ENCODE measurements at places on chromosomes 7 and 10.

DNA sequence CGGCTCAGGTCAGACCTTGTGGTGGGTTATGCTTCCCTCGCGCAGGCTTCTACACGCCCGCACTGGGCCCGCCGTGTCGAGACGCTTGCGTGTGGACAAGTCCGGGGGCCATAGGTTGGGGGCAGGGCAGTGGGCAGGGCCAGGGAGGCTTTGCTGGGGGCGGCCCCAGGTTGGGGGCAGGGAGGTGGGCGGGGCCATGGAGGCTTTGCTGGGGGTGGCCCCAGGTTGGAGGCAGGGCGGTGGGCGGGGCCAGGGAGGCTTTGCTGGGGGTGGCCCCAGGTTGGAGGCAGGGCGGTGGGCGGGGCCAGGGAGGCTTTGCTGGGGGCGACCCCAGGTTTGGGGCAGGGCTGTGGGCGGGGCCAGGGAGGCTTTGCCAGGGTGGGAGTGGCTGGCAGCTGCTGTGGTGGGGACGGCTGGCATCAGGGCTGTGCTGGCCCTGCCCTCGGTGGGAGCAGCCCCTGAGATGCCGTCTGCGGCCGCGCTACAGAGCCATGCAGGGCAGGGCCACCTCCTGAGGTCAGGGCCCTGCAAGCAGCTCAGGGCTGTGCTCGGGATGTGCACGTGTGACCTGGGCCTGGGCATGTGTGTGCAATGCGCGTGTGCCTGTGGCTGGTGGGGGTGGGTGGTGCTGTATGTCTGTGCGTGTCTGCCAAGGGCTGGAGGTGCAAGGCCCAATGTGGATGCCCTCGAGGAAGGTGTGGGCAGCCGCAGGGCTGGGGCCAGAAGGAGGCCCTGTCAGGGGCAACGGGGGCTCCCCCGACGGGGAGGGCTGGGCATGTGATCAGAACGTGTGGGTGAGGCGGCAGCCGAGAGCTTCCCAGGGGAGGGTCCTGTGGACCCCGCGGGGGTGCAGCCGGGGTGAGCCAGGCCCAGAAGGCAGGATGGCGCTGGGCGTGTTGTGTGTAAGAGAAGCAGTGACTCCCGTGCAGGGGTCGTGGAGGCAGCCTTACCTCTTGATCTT, 72.5 kb upstream of the NKX6-2 start:
- no peak for DNase-seq

GRCh38 chr10:52100011-52100547, 214.0 kb upstream of the DKK1 start:
- DNase-seq = no peak

GRCh38 chr7:44151956-44152355, 10.8 kb upstream of the MYL7 start:
- DNase-seq = no peak

DNA sequence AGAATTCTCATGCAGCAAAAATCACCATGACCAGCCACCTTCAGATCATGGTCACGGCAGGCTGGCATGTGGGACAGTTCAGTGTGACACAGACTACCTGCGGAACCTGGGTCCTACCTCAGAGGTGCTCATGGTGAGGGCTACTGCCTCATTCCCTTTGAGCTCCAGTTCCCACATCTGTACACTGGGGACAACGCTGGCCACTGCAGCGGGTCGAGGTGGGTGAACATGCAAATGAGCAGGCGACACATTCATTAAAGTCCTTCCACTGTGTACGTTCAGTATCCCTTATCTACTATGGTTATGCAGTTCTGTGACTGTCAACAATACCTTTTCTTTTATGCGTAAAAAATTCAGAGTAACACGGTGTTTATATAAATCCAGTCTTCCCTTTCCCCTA, 218.7 kb upstream of the AOAH start:
- no peak for DNase-seq

DNA sequence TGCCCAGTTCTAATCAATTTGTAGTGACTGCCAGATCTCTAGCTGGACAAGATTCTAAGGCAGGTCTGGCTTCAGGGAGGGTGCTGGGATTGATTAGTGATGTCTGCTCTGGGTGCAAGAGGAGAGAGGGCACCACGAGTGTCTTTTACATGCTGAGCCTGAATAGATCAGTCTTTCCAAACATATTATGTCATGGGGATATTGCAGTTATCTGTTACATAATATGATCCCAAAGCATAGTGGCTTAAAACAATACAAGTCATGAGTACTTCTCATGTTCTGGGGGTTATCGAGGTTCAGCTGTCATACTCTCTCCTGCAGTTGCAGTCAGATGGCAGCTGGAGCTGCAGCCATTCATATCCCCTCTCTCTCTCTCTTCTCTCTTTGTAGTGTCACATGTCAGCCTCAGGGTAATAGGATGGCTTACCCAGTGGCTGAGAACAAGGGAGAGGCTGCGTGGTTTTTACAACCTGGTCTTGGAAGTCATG, 26.0 kb downstream of the SLC29A3 start:
- no peak for DNase-seq

DNA sequence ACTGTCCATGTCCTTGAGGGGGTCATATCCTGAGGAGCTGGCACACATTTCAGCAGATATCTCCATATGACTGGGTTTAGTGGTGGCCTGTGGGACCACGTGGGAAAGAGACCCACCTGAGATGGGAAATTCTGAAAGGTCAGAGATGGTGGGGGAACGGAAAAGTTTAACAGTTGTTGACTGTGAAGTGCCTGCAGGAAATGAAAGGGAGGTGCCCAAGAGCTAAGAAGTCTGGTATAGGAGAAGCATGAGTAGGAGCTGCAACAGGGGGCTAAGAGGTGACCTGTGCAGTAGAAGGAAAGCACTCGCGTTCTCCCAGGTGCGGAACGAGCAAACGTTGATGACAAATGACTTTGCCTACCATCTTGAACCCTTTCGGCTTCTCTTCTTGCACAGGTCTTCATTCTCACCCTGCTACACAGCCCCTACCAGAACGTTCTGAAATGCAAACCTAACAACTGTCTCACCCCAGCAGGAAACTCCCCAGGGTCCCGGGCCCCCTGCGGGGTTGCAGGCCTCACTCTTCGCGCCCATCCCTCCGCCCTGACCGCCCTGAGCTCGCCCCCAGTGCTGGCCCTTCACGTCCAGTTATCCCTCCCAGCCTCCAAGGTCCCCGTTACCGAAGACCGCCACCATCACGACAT, 9.8 kb upstream of the FXYD4 start:
- no peak for DNase-seq

DNA sequence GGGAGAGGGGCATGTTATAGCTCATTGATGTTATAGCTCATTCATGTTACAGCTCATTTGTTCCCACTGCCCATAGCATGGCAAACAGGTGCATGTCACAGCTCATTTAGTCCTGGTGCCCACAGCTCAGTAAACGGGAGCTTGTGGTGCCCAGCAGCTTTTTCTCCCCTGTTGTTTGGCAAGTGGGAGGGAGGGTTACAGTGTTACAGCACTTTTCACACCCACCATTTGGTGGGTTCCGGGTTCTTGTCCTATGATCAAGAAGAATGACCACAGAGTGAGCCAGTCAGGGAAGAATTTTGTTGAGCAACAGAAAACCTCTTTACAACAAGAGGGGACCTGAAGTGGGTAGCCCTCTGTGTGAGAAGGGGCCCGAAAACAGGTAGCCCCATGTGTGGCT, 162.8 kb upstream of the CSTF2T start:
- DNase-seq = no peak

GRCh38 chr10:131677671-131678070, 223.1 kb upstream of the PPP2R2D start:
- no peak for DNase-seq

DNA sequence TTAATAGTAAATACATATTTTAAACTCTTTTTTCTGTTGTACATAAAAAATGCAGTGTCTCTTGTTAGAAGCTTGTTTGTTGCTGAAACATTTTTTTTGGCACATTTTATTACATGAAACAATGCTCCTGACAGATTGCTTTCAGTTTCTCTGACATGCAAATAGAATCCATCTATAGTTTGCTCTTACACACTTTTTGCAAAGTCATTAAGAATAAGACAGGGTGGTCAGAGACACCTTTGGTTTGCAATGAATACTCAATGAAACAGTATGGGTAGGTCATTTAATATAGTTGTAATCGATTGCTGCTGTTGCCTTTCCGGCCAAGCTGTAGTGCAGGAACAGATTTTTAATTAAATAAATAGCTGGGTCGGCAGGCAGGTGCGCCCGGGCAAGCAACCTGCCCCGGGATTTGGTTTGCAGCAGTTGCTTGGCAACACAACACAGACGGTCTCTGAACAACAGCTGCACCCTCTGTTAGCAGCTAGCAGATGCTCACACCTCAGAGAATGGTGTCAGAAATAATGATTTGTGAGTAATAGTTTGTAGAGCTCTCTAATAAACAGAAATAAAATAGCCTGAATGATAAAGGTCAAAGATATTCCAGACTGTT, 115.7 kb upstream of the CACNA2D1 start:
- no peak for DNase-seq

DNA sequence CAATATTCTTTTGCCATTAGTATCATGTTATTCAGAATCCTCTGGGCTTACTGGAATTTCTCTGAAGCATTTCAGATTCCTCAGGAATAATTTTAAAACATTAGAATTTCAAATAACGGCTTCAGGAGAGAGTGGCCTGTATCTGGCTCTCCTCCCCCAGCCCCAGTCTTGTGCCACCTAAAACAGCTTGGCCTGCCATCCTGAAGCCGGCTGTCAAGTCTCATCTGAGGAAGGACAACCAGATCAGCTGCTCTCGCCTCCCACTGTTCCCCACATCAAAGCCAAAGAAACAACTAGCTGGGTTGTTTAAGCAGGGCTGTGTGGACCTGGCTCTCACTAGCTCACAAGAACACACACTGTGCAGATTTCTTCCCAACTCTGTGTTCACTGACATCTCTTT, 178.2 kb downstream of the FGFR2 start:
- no peak for DNase-seq

- no peak for DNase-seq
These were observed 143.4 kb downstream of the SGMS1 start for GRCh38 chr10:50480054-50481007.

DNA sequence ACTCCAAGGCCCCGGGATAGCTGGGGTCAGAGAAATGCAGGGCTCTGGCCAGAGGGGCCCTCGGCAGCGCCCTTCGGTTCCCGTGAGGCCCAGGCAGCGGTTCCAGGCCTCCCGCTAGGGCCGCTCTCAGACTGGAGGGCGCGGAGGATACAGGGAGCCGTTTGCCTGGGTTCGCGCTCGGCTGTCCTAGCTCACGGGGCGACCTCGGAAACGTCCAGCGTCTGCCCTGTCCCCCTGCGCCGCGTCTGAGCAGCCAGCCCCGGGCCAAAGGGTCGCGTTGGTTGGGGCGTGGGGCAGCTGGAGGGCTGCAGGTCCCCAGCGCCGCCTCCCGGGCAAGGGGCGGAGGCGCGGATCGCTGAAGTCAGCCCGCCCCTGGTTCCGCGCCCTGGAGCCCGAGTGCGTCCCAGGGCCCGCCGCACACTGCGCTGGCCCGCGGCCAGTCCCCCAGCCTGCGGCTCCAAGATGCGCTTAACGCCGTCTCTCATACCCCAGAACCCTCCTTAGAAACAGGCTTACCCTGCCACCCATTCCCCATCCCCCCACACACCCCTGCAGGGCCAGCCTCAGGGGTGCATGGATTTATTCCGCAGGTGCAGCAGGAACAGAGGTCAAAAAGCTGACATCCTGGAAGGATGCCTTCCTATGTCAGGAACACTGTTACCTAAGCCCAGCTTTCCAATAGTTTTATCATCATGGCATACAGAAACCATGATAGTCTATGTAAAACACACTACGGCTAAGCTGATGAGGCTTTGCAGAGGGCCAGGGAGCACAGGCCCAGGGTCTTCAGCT, 22.1 kb upstream of the OPN4 start:
- DNase-seq = no peak

- DNase-seq = no peak
These were observed 47.9 kb upstream of the IGFBP3 start for GRCh38 chr7:45968856-45969541.

DNA sequence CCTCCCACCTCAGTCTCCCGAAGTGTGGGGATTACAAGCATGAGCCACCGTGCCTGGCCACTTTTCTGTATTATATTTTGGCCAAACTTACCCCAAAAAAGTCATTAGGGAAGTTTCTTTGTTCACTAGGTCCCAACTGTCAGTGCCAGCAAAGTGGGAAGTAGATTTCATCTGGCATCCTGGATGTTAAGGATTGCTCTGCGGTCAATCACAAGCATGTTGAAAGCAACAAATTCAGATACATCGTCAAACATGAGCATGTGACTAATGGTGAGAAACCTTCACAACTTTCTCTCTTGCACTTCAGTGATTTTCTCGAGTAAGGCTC, 14.3 kb upstream of the LRRC17 start:
- DNase-seq = no peak

- no peak for DNase-seq
These were observed 168.0 kb upstream of the RHEB start for GRCh38 chr7:151687523-151688235.

GRCh38 chr7:52257890-52258289, 777.5 kb upstream of the POM121L12 start:
- no peak for DNase-seq

- no peak for DNase-seq
These were observed 202.1 kb upstream of the AKR1E2 start for GRCh38 chr10:4623757-4624420.

- DNase-seq = no peak
These were observed 68.6 kb upstream of the AFAP1L2 start for GRCh38 chr10:114472877-114473253.

DNA sequence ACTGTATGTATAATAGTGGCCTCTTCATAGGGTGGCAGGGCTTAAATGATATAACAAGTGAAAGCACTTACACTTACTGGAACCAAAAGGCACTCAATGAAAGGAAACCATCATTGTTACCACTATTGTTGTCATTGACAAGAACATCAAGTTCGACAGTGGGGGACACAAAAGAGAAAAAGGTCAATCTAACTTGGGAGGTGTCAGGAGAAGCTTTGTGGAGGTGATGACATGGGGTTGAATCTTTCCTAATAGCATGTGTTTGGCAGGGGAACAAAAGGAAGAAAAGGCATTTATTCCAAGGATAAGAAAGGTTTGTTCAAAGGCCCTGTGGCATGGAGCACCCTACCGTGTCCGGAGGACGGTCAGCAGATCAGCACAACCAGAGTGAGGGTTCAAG, 18.2 kb upstream of the ENO4 start:
- no peak for DNase-seq

GRCh38 chr7:76073335-76073990, 25.6 kb downstream of the MDH2 start:
- DNase-seq = no peak

- peak; percentile 6 for DNase-seq
These were observed 4.6 kb downstream of the TRPV6 start for GRCh38 chr7:142880876-142881505.

- no peak for DNase-seq
These were observed 176.1 kb upstream of the TNS3 start for GRCh38 chr7:47757921-47758411.
